ENCODE measurements at places on chromosomes 4 and X.
A peak's percentile ranks its signal among the peaks of the same experiment; 100 is the strongest.

DNA sequence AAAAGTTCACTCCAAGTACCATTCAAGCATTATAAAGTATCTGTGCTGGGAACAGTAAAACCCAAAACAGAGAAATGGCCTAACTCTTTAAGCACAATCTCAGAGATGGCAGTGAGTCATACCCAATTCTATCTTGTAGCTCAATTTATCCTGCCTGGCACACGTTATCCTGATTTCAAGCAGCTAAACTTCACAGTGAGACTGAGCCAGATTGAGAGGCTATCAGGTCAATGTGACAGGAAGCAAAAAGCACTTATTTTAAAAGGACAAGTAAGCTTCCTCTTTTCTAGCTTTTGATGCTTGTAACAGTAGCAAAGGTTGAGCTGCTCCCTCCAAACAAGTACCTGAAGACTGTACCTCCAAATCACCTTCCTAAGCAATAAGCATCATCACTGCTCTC lies 324.9 kb downstream of the NAF1 start:
- no peak for DNase-seq

- DNase-seq: peak; percentile 83
Measured at GRCh38 chr4:17817027-17817426, 6.2 kb downstream of the NCAPG start.

DNA sequence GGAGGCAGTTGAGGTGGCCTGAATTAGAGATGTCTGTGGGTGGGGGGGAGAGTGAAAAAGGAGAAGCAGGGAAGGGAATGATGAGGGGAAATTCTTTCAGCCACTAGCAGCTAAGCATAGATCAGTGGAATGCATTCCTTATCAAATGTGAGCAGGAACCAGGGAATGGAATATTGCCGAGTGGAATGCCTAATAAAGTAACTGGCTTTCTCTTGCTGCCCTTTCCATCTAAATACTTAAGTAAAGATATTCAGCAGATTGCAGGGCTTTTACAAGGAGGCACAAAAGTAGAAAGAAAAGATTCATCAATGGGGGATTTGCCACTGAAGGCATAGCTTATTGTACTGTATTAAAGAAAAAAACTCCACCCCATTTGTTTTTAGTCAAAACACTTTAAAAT lies 263.0 kb upstream of the RPS6KA3 start:
- DNase-seq: no peak

DNA sequence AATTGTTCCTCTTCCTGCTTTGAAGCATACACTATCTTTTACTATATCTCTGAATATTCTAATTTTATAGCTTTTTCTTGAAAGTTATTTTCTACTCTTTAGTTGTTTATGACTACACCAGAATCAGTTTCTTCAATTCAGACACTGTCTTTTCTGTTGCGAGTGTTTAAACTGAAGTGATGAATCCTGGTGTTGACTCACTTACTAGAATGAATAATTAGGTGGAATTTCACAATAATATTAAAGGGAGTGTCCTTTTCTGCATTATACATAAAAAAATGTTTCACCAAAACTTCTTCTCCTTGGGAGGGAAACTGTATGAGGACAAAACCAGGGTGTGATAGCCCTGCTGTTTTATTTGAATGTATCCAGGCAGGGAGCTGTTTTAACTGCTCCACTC lies 1383.1 kb downstream of the C4orf33 start:
- no peak for DNase-seq

DNA sequence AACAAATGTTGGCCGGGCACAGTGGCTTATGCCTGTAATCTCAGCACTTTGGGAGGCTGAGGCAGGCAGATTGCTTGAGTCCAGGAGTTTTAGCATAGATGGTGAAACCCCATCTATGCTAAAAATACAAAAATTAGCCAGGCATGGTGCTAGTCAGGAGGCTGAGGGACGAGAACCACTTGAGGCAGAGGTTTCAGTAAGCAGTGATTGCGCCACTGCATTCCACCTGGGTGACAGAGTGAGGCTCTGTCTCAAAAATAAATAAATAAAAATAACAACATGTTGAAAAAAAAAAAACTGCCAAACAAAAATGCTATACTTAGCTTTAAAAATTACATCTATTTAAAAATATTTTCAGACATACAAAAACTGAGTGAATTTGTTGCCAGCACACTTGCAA lies 374.2 kb upstream of the SMIM31 start:
- no peak for DNase-seq

DNA sequence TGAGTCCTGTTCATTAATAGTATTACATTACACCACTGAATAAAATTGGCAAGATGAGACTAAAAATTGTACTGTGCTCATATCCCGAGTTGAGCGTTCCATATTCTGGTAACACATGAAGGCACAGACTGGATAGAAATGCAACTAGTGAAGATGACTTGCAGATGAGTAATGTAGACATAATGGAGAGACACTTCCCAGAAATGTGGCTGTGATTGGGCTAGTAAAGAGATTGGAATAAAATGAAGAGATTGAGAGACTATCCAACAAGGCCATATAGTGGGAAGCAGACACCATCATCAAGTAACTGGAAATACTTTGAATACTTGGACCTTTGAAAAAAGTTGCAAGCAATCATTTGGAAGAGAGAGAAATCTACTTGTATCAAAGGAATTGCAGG lies 77.3 kb downstream of the DCAF8L1 start:
- no peak for DNase-seq

DNA sequence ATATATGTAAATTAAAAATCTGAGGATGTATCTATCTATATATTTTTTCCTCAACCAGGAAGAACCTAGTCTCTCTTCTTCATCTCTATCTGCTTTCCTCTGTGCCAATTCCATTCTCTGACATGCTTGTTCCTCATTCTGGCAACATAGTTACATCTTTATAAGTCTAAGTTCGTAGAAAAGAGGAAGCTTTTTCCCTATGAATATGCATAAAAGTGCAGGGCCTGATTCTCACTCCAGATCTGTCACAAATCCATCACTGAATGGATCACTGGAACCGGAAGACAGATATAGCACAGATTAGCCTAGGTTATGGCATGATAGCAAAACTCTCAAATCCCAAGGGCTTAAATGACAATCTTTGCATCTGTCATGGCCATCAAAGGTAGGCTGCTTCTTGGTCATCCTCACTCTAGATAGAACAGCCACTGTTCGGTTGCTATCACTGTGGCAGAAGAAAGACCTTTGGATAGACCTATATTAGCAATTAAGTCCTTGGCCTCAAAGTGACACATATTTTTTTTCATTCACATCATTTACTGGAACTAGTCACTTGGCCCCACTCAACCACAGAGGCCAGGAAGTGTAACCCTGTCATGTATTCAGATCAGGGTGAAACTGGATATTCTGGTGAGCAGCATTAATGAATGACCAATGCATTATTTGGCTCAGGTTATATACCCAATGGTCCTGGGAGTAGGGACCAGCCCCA lies 22.2 kb downstream of the DTHD1 start:
- no peak for DNase-seq

DNA sequence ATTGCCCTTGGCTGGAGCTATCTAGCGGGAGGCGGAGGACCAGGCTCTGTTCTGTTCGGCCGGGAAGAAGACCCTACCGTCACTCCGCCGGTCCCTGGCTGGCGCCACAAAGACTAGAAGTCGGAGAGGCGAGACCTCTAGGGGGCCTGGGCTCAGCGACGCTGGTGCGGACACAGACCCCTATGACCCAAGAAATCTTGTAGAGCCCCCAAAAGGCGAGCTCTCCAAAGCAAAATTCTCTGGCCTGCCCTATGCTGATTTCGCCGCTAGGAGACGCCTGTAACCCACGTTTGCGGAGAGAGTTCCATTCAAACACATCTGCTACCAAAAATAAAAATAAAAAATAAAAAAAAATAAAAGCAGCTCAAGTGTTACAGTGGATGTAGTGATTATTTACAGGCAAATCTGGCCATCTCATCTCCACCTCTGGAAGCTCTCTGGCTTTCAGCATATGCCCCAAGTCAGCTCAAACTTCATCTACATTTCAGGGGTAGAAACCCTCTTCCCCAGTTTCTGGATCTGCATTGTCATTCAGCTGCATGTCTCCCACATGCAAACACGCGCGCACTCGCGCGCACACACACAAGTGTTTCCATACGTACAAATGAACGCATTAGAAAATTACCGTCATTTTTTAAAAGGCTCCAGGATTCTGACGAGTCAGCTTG lies 2.4 kb upstream of the PCDH10 start:
- DNase-seq: no peak

GRCh38 chr4:56462157-56462556 lies 5.3 kb upstream of the SRP72 start:
- DNase-seq: no peak

- no peak for DNase-seq
Measured at GRCh38 chr4:142044271-142044670, 407.9 kb downstream of the IL15 start.

- DNase-seq: no peak
Measured at GRCh38 chr4:15147714-15148113, 145.4 kb downstream of the CPEB2 start.

DNA sequence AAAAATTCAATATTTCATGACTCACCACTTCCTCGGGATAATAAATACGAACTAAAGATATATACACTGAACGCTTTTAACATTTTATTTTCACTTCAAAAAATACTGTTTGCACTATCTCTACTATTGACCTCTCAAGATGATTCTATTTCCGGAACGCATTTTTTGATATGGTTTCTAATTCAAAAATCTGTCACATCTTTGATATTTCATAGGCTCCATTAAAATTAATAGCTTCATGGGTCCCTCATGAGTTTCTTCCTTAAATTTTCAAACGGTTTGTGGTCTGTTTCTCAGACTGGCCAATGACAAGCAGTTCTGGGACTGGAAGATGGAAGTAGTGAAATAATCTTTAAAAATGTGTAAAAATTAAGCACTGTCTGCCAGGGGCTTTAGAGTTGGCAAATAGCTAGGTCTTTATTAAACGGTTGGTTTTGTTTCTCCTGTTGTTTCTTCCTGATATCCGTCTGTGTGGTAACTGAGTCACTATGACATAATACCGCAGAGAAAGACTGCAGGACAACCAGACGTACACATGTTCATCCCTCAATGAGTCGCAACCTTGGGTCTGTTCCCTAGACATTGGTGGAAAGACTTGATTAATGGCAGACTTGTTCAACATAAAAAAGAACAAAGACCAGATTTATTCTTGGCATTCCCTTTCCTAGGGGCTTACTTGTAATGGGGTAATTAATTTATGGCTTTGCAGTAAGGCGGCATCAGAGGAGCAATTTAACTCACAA lies 133.8 kb downstream of the PALLD start:
- DNase-seq: peak; percentile 38

DNA sequence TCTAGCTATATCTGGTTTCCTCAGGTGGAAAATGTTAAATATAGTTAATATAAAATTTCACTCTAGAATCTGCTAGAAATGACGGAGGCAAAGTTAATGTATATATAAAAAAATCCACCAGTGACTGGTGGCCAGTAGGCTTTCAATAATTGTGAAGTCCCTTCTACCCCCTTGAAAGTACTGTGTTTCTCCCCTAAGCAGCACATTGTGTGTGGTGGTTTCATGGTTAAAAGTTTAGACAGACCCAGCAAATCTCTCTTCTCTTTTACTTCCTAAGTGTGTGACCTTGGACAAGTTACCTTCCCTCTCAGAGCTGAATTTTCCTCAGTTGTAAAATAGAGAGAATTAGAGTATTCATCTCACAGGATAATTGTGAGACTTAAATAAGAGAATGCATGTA lies 600 bp upstream of the HEPH start:
- DNase-seq: no peak

DNA sequence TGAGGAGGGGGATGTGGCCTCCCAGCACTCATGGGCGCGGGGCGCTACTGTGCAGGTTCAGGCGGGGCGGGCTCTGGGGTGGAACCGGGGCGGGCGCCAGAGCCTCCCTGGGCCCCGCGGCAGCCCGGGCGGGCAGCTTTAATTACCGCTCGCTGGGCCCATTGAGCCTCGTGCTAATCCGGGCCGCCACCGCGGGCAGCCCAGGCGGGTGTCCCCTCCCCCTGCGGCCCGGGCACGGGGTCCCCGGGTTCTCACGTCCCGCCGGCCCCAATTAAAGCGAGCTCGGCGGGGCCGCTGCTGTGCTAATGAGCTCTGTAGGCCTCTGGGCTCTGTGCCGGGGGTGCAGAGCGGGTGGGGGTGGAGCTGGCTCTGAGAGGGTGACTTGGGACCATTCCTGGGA lies 22.8 kb upstream of the FGFR3 start:
- no peak for DNase-seq

- DNase-seq: no peak
Measured at GRCh38 chr4:83224502-83225197, 59.9 kb downstream of the COQ2 start.

Measured in RKO (cell line).